ENCODE measurements at places on chromosomes 11 and 22. TPM values are rescaled to one million over a fixed set of nuclear protein-coding genes. Genes with fewer than 3 reads are reported as not detected.
A peak's percentile ranks its signal among the peaks of the same experiment; 100 is the strongest.

GRCh38 chr11:27619039-27619574, 81.1 kb downstream of the BDNF start:
- DNase-seq, result no peak

DNA sequence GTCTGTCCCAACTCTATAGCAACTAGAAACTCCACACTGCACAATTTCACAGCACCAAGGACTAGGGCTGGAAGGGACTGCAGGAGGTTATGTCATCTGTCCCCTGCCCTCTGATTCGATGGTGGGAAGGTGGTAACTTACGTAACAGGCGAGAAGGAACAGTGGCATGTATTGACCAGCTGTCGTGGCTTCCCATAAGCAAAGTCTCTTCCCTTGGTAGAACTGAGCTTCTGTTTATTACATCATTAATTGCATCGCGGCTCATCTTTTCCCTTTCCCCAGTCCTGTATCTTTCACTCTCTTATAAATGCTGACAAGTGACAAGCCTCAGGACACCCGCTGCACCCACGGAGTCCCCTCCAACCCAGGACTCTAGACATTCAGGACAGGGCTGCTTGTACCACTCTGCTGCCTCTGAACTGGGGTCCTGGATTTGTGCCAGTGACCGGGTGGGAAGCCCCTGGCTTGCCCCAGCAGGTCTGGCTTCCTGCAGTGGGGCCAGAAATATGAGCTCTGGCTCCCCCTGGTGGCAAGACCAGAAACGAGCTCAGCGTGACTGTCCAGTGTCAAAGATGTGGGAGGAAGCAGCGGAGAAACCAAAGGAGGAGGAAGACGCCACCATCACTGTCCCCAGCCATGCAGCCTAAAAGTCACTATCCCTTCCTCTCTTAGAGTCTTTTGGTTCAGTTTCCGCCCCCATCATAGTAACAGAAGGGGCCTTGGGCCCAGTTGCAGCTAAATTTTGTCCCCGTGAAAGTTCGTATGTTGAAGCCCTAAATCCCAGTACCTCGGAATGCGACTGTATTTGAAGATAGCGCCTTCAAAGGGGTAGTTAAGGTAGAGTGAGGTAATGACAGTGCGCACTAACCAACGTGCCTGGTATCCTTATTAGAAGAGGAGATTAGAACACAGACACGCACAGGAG, 84.5 kb downstream of the ISX start:
- DNase-seq, result no peak

SCUBE1 gene
- 1.1 TPM for total RNA-seq

- no peak for DNase-seq
Measured at GRCh38 chr22:44947049-44947448, 62.8 kb downstream of the PHF21B start.

DNA sequence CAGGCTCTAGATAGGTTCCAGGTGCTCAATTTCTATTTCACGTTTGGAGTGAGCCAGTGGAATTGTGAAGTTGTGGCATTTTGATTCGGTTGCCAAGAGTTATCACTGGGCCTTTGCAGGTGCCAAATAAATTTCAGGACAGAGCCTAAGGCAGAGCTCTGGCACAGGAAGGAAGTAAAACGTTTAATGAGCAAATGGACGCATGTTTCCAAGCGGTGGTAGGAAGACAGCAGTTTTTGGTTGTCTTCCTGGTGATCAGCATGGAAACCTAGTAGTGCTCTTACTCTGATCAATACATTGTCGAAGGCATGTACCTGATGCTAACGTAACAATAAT, 452 bp downstream of the BIRC3 start:
- no peak for DNase-seq

DNA sequence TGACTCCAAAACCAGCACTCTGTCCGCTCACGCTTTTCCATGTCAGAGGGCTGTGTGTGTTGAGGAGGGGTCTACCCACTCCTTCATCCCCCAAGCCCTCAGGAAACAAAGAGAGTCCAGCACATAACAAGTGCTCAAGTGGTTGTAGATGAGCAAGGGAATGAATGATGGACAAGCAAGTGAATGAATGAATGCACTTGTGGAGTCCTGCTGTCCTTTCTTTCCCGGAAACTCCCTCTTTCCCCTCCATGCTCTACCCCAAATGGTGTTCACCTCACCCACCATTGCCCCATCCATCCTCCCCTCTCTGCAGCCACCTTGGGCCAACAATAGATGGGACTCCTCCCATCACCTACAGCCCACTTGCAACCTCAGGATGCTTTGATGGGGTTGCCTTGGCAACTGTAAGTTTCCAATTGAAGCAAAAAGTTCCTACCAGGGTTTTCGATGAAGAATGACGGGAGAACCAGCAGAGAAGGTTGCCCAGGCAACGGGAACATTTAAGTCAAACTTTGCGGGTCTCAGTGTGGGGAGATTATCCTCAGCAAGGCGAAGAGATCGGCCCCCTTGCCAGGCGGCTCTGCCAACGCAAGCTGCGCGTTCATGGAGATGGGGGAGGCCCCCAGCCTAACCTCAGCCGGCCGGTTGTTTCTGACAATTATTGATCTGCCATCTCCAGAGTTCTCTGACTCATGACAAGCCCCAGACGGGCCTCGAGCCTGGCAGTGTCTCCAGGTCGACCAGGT, 51.1 kb downstream of the MCM5 start:
- no peak for DNase-seq

DNA sequence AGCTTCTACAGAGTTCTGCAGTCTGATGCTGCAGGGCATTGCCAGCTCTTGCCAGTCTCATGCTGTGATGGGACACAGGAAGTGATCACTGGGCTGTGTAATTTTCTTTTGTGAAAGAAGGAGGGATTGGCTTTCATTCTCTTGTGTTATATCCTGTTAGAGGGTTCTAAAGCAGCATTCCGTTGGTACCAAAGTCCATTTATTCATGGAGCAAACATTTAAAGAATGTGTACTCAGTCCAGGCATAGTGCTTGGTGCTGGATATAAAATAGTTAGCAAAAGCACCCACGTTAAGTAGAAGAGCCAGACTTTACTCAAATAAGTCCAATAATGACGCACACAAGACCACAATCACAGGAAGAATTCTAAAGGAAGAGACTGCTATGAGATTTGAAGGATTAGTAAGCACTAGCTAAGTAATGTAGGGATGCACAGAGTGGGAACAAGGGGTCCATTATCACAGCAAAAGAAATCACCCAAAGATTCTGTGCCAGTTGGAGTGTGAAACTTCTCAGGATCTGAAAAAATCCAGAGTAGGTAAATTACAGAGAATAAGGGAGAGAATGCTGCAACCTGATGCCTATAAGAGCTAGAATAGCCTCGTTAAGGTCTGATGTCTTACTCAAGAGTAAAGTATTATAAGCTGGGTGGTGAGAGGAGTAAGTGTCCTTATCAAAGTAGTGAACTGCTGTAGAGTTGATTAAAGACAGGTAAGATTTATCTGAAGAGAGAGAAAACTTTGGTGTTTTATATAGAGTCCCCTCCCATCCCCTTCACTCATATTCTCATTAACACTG, 728.3 kb downstream of the METTL15 start:
- no peak for DNase-seq

GRCh38 chr22:50272044-50272802, 2.0 kb upstream of the MAPK11 start:
- DNase-seq, result no peak

DNA sequence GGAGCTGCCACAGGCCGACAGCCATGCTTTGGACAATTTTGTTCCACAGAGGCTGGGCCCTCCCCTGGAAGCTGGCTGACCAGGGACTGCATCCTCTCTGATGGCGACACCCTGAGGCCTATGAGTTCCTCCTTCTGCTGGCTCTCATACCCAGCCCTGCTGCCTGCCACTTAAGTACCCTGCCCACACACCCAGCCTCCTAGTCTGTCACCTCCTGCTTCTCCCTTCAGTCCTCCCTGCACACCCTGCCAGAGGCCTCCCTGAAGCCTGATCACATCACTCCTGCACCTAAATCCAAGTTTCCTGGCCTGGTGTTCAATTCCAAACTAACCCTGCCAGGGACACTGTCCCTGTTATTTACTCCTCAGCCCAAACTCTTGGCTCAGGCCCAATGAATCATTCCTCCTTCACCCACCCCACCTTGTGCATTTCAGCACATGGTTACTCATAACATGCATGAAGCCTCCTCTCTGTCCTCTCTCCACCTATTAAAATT, 136.7 kb upstream of the NECTIN1 start:
- DNase-seq, result no peak

DNA sequence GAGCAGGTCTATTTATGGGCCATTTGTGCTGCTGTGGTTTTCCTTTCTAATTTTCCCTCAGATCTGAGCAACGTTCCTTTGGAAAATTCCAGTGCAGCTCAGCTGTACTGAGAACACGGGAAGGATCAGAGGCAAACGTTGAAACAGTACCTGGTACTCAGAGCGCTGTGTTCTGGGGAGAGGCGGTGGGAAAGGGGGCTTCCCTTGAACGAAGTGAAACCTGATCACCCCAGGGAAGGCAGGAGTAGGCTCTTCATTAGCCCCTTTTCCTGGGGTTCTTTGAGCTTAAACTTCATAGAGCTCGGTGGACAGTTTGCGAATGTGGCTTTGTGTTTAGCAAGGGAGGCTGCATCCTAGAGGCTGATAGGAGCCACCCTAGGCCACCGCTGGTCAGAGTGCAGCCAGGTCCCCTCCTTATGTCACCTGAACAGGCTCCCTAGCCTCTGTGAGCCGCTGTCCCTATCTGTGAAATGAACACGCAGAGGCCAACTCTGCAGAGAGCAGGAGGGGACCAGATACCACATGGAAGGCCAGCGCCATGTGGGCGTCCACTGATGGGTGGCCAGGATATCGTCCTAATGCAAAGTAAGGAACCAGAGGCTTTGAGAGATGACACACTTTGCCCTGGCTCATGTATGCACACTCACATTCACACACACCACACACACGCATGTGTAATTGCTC, 1464.8 kb downstream of the BRD1 start:
- peak; percentile 9 for DNase-seq

GRCh38 chr11:119983240-119983732, 154.6 kb downstream of the TRIM29 start:
- no peak for DNase-seq

GRCh38 chr11:6353367-6353987, 33.2 kb upstream of the CAVIN3 start:
- no peak for DNase-seq

DNA sequence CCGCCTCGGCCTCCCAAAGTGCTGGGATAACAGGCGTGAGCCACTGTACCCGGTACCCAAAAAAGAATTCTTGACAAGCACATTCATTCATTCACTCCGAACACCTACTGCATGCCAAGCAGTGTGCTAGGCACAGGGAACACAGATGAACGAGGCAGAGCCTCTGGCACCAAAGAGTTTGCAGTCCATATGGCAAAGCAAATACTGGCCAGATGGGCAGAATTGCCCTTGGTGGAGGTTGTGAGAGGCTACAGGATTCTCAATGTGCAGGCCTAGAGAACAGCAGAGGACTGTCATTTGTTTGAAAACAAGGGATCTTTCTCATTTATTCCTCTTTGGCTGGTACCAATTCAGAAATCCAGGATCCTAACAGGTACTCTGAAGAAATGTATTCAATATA, 27.5 kb upstream of the MTCH2 start:
- no peak for DNase-seq

- DNase-seq, result no peak
Measured at GRCh38 chr11:27354359-27354965, 8.6 kb downstream of the CCDC34 start.

TPBGL gene
- total RNA-seq, result 0.46 TPM

DNA sequence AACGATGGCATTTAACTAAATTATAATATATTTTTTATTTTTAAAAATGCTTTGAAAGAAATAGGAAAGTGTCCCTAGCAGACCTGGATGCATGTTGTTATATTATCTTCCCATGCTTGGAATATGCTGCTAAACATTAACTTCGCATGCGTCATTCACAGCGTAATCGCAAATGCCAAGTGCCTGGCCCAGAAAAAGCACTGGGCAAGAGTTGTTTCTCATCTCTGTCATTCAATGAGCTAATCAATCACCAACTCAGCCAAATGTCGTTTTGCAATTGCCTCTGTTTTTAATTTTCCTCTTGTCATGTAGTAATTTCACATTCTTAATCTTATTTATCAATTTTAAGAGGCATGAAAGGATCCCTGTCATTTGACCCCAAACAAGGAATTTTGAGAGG, 1421.9 kb downstream of the BRD1 start:
- no peak for DNase-seq

GRCh38 chr22:40030758-40031095, 36.0 kb downstream of the FAM83F start:
- DNase-seq, result peak; percentile 64

- no peak for DNase-seq
Measured at GRCh38 chr11:420054-420910, 5.5 kb upstream of the SIGIRR start.

AMBRA1 gene
- 27.3 TPM for total RNA-seq

DNA sequence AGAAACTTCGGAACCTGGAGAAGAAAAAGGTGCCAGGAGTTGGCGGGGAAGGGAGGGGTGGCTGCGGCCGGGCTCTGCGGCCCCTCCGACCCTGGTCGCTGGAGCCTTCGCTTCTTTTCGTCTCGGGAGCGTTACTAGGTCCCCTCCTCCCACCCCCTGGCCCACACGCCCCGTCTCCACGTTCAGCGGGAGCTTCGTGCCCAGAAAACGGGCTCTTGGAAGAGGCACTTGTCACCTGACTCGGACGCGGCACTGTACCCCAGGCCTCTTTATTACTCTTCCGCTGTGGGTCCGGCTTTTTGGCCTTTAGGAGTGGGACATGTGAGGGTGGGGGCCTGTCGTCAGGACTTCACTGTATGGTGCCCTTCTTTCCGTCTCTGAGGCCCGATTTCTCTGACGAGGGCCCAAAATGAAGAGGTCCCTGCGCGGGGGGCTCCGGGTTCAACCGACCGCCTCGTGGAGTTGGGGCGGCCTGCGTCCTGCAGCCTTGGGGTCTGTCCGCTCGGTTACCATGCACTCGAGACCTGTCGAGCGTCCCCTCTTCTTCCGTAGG, 1.2 kb downstream of the CAPRIN1 start:
- peak; percentile 82 for DNase-seq

DNA sequence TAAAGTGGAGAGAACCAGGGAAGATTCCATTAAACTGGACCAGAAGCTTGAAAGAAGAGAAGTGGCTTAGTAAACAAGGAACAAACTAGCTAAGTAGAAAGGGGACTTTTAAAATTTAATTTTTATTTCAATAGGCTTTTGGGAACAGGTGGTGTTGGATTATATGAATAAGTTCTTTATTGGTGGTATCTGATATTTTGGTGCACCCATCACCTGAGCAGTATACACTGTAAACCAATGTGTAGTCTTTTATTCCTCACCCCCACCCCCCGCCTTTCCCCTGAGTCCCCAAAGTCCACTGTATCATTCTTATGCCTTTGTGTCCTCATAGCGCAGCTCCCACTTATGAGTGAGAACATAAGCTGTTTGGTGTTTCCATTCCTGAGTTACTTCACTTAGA, 7.4 kb downstream of the ACAT1 start:
- no peak for DNase-seq

Measured in posterior vena cava (tissue), 2 donors.